ENCODE measurements at places on chromosomes 16 and 17. TPM values are rescaled to one million over a fixed set of nuclear protein-coding genes. Genes with fewer than 3 reads are reported as not detected.

GRCh38 chr17:40647624-40648383, at the start of gene SMARCE1:
Gene SMARCE1 (minus strand): TSS chr17:40647818. CDS start chr17:40645802, 2,016 bp downstream.
- peak; percentile 84 for DNase-seq

- no peak for DNase-seq
Measured at GRCh38 chr16:72091217-72091616, 2.2 kb downstream of the TXNL4B start.

Gene PDK2
- polyA plus RNA-seq, result 44.6 TPM

DNA sequence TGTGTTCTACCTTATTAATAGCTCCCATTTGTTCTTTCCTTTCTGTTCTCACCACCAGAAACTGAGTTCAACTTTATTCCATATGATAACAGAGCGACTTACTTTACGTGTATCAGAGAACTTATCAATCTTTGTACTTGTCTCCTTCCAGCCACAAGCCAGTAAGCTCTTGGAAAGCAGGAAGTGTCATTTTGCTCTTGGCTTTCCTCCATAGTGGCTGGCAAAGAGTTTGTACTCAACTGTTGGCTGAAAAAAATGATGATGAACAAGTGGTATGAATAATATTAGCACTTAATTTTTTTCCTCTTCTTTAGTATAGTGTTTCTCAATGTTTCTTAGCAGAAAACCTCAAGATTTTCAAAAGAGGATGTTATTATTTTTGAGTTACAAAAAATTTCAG, 182.4 kb upstream of the TOM1L1 start:
- no peak for DNase-seq

Gene TEKT1
- 0.24 TPM for polyA plus RNA-seq

GRCh38 chr17:40477796-40478195, 23.6 kb downstream of the TNS4 start:
- DNase-seq, result no peak

DNA sequence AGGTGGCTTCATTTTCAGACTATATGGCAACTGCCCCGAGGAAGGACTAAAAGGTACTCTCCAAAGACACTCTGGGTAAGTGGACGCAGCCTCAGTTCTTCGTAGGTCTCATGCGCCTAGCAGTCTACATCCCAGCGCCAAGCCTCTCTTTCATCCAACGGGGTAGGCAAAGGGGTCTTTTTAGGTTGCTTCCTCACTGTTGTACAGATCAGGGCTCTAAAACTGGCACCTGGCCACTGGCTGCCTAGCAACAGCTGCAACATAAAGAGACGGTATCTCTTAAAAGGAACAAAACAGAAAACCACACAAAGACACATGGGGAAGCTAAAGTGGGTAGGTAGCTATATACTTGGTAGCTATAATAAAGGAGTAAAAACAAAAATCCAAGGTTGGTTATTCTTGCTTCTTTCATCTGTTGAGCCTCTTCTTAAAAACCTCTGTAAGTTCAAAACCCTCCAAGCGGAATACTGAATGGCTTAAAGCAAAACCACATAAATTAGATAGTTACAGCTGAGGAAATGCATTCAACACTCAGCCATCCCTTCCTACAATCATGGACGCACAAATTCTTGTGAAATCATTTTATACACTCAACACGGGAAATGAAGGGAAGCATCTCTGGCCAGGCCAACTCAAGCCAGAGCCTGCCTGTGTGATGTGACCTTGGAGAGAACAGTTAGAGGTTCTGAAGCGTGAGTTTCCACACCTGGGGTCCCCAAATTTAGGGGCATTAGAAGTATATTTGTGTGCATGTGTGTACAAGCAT, 22.7 kb downstream of the CYTH1 start:
- DNase-seq, result no peak

GRCh38 chr17:48592577-48592976, 1.0 kb downstream of the HOXB5 start:
- DNase-seq, result no peak

Gene CCDC92B
- polyA plus RNA-seq, result 0.07 TPM

DNA sequence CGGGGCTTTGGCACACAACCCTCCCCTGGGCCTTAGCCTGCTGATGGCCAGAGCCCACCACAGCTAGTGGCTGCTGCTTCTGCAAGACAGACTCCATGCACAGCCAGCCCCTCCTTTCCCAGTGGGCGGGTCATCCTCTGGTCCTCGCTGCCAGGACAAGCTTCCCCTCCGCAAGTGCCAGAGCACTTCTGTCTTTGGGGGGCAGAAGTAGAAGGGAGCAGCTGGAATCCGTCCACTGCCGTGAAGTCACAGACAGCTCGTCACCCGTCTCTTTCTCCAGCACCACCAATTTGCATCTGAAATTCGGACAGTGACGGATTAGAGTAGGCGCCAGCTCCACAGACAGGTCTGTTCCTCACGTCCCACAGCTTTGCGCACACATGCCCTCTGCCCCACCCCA, 31.3 kb upstream of the NAT9 start:
- no peak for DNase-seq

DNA sequence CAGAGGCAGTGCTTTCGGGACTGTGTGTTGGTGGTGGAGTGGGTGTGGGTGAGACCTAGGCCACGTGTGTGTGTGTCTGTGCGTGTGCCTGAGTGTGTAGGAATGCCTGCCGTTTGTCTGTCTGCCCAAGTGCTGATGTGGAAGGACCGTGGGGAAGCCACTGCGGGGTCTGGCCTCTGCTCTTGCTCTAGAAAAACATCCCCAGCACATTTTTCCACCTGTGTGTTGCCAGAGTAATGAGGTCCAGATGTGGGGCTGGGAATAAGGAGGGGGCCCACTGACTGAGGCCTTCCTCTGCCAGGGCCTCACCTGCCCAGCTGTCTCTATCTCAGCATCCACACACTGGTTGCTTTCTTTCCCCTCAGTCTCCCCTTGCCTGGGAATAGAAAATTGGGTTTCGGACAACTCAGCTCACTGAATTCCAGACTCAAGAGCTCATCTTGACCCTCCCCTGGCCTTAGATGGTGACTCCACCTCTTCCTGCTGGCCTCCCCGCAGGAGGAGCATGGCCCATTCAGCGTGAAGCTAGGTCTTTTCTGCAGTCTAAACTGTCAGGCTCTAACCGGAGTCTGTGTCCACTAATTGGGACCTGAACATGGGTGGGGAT, 7.6 kb downstream of the SGCA start:
- peak; percentile 86 for DNase-seq

GRCh38 chr16:89909777-89910716, 8.6 kb upstream of the MC1R start:
- peak; percentile 81 for DNase-seq

DNA sequence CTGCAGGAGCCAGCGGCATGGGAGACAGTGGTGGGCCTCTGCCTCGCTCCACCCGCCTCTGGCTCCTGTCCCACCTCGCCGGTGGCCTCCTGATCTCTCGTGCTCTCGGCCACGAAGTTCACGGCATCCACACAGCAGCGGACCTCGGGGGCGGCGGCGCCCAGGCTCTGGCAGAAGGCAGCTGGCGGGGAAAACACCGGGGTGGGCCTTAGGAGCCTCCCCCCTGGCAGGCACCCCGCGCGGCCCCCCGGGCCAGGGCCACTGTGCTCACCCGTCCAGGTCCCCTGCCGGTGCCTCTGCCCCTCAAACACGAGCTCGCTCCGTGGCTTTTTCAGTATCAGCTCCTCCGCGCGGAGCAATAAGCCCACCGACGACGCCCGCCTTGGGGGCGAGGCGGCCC, 409 bp upstream of the C17orf107 start:
- no peak for DNase-seq

DNA sequence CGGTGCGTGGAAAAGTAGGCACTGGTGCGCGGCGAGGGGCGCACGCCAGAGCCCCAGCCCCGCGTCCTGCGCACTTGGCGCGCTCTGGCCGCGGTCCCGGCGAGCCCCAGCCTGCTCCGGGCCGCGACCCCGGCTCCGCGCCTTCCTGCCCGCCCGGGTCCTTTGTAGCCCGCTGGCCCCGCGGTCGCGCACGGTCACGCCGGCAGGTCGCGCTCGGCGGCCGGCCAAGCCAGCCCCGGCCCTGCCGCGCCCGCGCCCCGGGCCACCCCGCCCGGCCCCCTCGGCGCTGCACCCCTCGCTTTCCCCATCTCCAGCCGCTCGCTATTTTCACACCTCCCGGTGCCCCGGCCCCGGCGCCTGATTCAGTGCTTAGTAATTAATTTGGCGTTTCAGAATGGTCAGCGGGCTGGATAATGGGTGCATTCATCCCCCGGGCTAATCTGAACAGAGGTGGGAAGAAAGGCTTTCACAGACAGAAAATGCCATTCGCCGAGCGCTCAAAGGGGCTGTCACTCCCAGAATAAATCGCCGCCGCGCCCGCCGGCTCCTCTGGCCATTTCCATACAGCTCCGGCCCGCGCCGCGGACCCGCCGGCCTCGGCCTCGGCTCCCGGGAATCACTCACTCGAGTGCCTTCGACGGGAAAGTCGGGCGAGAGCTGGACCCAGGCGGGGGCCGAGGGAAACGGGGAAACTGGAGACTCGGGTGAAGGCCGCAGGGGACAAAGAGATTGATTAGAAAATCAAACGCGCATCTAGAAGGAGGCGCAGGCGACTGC, 17.8 kb upstream of the NTN1 start:
- no peak for DNase-seq

Gene TBC1D3
- polyA plus RNA-seq, result not detected

Gene TNFSF13
- polyA plus RNA-seq, result 4.2 TPM

Gene KRT32
- polyA plus RNA-seq, result 0.11 TPM

GRCh38 chr17:61245706-61246135, 153.9 kb upstream of the TBX2 start:
- DNase-seq, result no peak

Data from muscle of back (tissue), 13 donors.